ENCODE measurements at places on chromosomes 4 and X. TPM values are rescaled to one million over a fixed set of nuclear protein-coding genes. Genes with fewer than 3 reads are reported as not detected.

The RTL5 gene
- 1.9 TPM for total RNA-seq

The SH3BP2 gene
- 4.9 TPM for total RNA-seq

The PLAC1 gene
- 1.00 TPM for total RNA-seq

The IRF2 gene
- 11.4 TPM for total RNA-seq
